ENCODE measurements at places on chromosomes 11 and 22.
A peak's percentile ranks its signal among the peaks of the same experiment; 100 is the strongest.

DNA sequence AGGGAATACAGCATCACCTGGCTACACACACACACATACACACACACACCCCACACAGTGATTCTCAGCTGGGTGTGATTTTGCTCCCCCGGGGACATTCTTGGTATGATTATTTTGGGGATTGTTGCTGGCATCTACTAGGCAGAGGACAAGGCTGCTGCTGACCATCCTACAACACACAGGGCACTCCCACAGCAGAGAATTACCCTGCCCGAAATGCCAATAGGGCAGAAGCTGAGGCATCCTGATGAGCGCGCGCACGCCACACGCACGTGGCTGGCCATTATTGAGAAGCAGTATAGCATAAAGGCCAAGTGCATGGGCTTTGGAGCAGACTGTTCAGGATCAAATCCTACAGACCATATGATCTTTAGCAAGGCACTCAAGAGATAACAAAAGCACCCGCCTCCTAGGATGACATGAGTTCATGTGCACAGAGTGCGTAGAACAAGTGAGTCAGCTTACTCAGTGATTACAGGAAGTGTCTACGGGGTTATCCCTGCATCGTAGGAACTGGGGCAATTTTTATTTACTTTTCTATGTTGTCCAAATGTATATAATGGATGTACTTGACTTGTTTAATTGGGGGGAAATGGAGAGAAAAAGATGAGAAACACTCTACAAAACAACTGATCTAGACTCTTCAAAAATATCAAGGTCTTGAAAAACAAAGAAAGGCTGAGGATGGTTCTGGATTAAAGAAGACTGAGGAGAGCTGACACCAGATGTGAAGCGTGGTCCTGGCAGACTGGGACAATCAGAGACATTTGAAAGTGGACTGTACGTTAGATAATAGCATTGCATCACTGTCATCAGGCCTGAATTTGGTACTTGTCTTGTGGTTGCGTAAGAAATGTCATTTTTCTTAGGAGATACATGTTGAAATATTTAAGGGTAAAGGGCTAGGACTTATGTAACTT lies 7.2 kb upstream of the EHD1 start:
- no peak for DNase-seq

DNA sequence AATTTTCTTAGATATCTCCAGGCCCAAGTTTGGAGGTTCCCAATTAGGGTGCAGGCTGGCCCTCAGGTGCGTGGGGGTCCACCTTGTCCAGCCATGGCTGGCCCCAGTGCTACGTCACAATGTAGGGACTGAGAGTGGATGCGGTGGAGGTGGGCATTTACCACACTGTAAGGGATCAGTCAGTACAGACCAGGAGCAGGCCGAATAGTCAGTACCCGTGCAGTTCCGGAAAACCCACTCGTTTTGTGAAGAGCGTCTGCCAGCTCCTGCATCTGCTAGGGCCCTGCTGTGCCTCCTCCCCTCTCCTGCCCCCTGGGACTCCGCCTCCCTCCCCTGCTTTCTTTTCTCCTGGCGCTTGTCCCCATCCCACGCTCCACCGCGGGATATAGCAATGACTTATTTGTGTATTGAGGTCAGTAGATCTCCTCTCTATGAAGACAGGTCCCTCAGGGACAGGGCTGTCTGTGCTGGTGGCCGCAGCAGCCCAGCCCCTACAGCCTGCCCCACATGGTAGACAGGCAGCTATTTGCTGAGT lies 50.4 kb upstream of the SEPTIN5 start:
- no peak for DNase-seq

GRCh38 chr22:44181912-44182587 lies 1.3 kb downstream of the PARVG start:
- DNase-seq = peak; percentile 67

DNA sequence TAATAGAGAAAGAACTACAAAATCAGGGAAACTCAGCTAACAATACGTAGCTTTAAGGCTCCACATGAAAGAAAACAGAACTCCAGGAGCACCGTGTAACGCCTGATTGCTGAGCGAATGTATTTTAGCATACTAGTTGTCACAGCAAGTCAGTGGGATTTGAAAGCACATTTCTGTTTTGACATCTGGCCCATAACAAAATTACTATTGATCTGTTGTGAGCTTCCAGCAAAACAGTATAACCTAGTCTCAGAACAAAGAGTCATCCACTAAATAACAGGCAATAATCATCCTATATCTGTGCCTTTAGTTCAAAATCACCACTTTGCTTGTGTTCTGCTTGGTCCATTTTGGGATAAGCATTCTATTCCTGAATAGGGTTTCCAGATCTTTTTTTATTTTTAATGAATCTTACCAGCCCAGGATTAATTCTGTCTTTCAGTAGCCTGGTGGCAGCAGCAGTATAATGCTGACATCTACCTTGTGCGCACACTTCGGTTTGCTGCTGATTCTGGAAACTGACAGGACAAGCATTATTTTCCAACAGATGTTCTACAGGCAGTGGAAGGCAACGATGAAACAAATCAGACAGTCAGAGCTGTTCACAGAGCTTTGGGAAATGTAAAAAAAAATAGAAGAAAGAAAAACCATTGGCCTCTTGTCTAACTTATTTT lies 66.2 kb downstream of the CADM1 start:
- no peak for DNase-seq

GRCh38 chr11:66366844-66367477 lies 4.6 kb downstream of the SLC29A2 start:
- DNase-seq = no peak

- DNase-seq = no peak
Observed at GRCh38 chr11:39786281-39786680, 1673.2 kb downstream of the LRRC4C start.

DNA sequence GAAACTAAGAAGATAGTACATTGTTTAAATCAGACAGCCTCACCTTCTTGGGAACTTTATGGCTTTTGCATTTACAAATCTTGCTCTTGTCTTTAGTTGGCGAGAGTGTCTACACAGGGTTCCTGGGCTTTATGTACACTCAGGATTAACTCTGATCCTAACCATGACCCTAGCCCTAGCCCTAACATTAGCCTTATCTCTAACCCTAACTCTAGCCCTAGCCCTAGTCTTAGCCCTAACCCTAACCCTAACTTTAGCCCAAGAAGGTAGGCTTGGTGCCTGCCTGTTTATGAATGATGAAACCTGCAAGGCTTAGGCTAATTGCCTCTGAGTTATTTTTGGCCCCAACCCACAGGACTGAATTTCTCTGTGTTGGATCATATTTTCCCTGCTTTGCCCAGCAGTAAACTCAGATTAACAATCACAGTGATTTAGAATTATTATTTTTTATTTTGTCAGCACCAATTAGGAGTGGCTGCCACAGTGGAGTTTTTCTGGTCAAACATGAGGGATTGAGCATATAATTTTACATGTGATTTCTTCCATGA lies 44.1 kb upstream of the OR9Q1 start:
- DNase-seq = no peak

DNA sequence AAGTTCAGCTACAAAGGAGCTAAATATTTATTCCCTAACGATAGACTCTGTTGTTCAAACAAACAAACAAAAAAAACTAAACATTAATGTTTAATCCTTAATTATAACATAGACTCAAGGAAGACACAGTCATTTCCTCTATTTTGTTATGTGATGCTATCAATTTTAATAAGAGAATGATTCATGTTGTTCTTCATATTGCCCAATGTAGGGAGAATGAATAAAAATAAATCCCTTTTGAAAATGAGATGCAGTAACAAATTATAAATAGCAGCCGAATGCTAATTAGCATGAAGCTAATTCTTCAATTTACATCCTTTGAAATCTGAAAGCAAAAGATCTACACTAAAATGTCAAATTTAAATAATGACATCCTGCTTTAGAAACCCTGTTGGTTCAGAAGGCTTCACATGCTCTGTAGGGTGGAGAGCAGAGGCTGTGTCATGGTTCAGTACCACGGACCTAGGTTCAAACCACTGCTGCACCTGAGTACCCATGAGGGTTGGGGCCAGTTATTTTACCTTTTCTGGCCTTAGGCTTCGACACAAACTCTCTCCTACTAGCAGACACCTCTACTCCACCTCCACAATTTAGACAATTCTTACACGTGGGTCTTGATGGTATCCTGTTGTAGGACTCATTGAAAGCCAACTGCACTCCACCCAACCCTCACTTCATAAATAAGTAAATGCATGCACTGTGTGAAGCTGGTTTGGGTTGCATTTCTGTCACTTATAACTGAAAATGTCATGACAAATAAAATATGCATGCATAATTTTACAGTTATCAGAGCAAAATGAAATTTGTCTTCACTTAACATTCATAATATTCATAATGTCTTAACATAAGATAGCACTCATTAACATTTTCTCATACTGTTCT lies 89.0 kb downstream of the RRAS2 start:
- no peak for DNase-seq

DNA sequence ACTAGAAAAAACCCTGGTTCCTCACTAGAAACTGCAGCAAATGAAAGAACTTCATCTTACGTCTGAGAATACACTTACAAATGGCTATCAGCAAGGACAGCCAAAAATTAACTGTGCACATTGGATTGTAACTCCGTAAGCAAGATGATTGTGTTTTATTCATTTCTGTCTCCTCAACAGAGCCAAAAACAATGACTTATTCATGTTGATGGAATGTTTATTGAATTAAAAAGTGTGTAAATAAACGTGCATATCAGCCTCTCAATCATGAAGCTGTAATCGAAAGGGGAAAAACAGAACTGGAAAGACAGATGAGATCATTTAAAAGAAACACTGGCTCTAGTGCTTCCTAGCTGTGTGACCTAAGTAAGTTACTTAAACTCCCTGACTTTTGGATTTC lies 307.5 kb upstream of the ZC3H12C start:
- no peak for DNase-seq

GRCh38 chr22:40036126-40036525 lies 41.4 kb downstream of the FAM83F start:
- no peak for DNase-seq

- no peak for DNase-seq
Observed at GRCh38 chr11:27874998-27875830, 175.0 kb upstream of the BDNF start.

DNA sequence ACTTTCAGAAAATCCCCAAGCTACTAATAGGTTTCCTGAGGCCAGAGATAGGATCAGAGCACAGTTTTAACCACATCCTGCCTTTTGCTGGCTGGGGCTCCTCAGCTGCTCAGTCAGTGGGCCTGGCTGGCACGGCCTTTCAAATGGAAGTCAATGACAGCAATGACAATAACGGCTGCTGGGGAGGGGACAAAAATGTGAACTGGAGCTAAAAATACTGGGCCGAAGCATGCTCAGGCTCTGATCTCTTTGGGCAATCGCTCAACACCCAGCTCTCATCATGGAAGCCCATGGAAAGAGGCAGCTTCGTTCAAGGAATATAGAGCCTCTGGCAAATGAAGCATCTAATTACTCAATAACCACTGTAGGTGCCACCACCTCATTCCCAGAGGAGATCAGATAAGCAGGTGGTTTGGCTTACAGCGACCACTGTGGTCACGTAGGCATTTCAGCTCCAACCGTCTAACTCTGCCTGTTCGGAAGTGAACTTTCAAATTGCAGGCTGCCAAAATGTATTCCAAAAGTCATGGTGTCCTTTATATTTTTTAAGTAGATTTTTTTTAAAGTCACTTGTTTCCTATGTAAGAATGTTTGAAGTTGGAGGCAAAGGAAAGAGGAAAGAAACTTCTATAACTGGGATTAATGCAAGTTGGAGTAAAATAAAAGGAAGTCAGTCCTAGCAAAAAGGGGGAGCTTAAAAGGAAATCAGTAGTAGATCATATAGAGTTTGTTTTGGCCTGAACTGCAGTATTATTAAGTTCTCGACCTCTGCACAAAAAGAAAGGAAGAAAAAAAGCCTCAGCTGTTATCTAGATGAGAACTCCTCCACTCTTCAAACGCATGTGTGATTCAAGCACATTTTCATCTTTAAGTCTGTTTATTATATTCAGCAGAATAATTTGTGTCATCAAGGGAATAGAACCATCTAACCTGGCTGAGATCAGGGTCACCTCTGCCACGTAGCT lies 14.1 kb downstream of the WT1 start:
- no peak for DNase-seq

- DNase-seq = no peak
Observed at GRCh38 chr11:22984045-22984444, 123.8 kb upstream of the CCDC179 start.

GRCh38 chr22:48343461-48343860 lies 1484.2 kb downstream of the BRD1 start:
- no peak for DNase-seq

GRCh38 chr11:1760351-1761109 lies 3.2 kb downstream of the CTSD start:
- peak; percentile 92 for DNase-seq

DNA sequence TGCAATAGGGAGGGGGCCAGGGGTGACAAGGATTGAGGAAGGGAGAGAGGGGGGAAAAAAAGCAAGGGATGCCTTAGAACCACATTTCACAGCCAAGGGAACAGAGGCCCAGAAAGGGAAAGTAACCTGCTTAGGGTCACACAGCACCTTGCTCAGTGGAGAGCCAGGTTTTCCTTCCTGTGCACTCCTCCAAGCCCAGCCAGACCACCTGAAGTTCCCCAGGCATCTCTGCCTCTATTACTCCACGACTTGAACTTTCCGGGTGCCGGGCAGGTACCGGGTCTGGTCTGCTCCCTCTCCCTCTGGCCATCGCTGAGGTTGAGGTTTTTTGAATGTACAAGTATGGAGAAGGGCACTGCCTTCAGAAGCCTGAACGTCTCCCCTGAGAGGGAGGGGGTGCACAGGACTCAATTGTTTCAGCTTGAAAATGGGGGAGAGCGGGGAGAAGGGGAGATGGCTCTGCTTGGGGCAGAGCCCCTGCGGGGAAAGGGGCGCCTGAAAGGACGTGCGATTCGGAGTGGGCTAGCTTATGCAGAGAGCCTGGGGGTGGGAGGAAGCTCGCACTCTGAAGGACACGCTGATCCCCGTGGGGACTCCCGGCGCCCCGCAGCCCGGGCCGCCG lies 516 bp upstream of the SERPINH1 start:
- DNase-seq = no peak

- DNase-seq = no peak
Observed at GRCh38 chr22:44180706-44181032, at the start of gene PARVG. PARVG (plus strand) TSS chr22:44180925; CDS start chr22:44183330, 2,405 bp downstream.

GRCh38 chr11:94658386-94658785 lies 91.2 kb downstream of the PIWIL4 start:
- no peak for DNase-seq

GRCh38 chr11:1572197-1573076 lies at the start of gene DUSP8:
DUSP8 (minus strand) TSS chr11:1572271; CDS start chr11:1565826, 6,445 bp downstream.
- peak; percentile 95 for DNase-seq

DNA sequence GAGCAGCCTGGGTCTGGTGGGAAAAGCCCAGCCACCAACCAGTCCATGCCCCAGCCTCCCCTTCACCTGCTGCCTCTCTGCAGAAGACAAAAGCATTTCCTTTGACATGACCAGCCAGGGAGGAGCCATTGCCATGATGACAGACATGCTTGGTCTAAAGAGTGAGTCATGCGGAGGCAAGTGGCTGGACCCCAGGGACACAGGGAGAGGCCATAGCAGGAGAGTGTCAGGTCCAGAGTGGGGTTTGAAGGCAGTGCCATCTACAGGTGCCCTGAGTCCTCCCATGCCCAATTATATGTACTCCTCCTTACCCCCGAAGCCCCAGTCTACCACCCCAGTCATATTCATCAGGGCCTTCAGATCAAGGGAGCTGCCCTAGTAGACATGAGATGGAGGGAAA lies 67.4 kb downstream of the SCN3B start:
- no peak for DNase-seq
